Activated CD8-positive, alpha-beta T cell treated with anti-CD3 and anti-CD28 coated beads, Interleukin-2, amount 10 ng/mL, durations not matched to agents 7 days and 5 days (primary cell): ENCODE measurements at places on chromosomes 12 and 14. TPM values are rescaled to one million over a fixed set of nuclear protein-coding genes. Genes with fewer than 3 reads are reported as not detected.

- no peaks in the 10 kb centered on the region for H3K36me3 ChIP-seq
- H3K27me3 ChIP-seq, result no peaks in the 10 kb centered on the region
- no peak overlapping the region for H3K27ac ChIP-seq
- H3K4me3 ChIP-seq, result no peak overlapping the region
Observed at GRCh38 chr14:43729143-43729542, 777.9 kb downstream of the FSCB start.

DNA sequence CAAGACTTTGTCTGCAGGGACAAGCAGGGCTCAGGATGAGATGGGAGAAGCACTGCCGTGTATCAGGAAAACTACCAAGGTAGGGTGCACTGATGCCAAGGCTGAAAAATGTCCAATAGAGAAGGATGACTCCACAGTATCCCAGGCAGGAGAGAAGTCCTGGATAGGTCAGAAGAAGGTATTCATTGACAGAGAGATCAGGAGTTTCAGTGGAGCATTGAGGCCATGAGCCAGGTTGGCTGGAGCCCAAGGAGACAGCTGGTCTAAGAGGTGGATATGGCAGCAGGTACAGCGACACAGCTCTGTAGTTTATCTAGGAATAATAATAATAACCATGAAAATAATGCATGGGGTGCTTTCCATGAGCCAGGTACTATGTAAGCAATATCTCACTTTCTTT, 180.9 kb downstream of the EXOC5 start:
- no peak for DNase-seq
- H3K27me3 ChIP-seq, result no peaks in the 10 kb centered on the region
- H3K4me3 ChIP-seq, result no peak overlapping the region

- H3K27ac ChIP-seq, result no peak overlapping the region
- no peaks in the 10 kb centered on the region for H3K4me1 ChIP-seq
- H3K27me3 ChIP-seq, result no peaks in the 10 kb centered on the region
- no peak overlapping the region for H3K4me3 ChIP-seq
Observed at GRCh38 chr12:116744766-116745165, 6.7 kb downstream of the RNFT2 start.

DNA sequence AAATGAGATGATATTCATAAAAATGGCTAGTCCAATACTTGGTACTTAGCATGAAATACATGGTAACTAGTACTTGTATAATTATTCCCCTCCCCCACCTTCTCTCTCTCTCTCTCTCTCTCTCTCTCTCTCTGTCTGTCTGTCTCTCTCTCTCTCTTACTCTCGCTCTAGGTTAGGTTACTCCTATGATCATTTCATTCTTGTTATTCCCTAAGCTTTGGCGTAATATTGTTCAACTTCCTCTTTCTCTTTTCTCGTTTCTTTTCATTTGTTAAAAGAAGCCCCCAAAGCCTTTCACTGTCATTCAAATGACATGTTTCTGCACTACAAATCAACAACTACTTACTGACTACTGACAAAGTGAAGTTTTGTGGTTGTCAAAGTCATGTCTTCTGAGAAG, 89.8 kb downstream of the GRIP1 start:
- H3K4me1 ChIP-seq, result no peaks in the 10 kb centered on the region
- DNase-seq, result no peak
- H3K4me3 ChIP-seq, result no peak overlapping the region
- no peaks in the 10 kb centered on the region for H3K36me3 ChIP-seq
- H3K27ac ChIP-seq, result no peak overlapping the region

DNA sequence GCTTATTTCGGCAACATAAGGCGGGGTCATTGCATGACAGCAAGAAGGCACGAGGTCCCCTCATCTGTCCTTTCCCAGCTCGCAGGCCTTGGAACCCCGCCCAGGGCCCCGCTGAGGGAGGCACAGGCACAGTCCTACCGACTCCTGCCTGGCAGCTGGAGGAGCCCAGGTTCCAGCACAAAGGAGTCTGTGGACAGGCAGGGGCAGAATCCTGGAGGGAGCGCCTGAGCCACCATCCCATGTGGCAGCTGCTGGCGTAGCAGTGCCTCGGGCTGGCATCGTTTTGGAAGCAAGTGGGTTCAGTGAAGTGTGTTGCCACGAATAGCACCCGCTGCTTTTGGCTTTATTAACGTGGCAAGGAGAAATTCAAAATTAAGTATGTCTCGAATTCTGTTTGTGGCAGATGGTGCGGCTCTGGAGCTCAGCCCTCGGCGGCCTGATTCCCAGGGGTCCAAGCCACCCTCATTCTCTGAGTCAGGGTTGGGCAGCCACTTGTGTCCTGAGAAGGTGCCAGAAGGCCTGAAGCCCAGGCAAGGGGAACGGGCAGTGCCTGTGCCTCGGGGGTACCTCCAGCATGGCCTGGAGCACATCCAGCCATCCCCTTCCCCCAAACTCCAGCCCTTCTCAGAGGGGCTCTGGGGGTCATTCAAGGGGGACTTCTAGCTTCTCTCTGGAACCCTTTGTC, 35.9 kb downstream of the SLC8B1 start:
- H3K27me3 ChIP-seq, result no peaks in the 10 kb centered on the region
- DNase-seq, result no peak
- H3K27ac ChIP-seq, result no peak overlapping the region
- H3K4me1 ChIP-seq, result peaks cover 20% of the 10 kb centered on the region
- no peak overlapping the region for H3K4me3 ChIP-seq
- H3K36me3 ChIP-seq, result peaks cover 24% of the 10 kb centered on the region

DNA sequence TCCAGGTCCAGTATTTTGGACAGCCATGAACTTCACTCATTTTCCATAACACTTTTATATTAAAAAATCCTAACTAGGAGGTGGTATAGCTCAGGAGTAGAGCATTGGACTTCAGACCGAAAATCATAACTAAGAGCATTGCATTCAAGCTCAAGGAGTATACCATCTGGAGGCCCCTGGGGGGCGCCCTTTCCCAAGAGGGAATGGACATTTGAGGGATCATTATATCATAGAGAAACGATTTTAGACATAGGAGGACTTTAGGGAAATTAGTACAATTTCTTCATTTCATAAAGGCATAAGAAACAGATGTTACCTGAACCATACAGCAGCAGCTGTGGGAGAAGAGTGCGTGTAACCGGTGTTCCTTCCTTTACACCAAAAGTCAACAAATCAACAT, 5.2 kb upstream of the ATG14 start:
- peaks cover 13% of the 10 kb centered on the region for H3K4me1 ChIP-seq
- peak; percentile 35 for DNase-seq
- peaks cover 5% of the 10 kb centered on the region for H3K27me3 ChIP-seq
- H3K4me3 ChIP-seq, result no peak overlapping the region
- H3K27ac ChIP-seq, result no peak overlapping the region
- no peaks in the 10 kb centered on the region for H3K36me3 ChIP-seq

DNA sequence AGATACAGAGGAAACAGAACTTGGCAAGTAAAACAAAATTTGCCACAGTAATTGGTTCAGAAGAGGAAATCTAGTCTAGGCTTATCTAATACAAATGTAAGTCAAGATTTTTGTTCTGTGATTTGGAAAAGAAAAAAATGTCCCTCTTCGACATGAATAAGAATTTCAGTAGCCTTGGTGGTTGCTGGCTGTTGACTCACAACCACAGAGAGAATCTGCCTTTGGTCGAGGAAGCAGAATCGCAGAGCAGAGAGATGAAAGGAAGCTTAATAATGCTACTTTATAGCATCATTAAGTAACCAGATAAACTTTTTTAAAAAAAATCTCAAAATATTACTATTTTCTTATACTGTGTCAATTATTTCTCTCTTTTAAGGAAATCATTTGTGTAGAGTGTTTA, 1096.6 kb downstream of the FLRT2 start:
- no peaks in the 10 kb centered on the region for H3K36me3 ChIP-seq
- no peak for DNase-seq

- no peak overlapping the region for H3K27ac ChIP-seq
- H3K4me1 ChIP-seq, result no peaks in the 10 kb centered on the region
Observed at GRCh38 chr12:132366341-132366861, 37.0 kb upstream of the GALNT9 start.

- H3K4me3 ChIP-seq, result no peak overlapping the region
- peaks cover 18% of the 10 kb centered on the region for H3K27me3 ChIP-seq
- peak; percentile 78 for DNase-seq
- no peak overlapping the region for H3K27ac ChIP-seq
- H3K4me1 ChIP-seq, result peaks cover 24% of the 10 kb centered on the region
Observed at GRCh38 chr12:66860752-66861750, 182.2 kb upstream of the GRIP1 start.

DNA sequence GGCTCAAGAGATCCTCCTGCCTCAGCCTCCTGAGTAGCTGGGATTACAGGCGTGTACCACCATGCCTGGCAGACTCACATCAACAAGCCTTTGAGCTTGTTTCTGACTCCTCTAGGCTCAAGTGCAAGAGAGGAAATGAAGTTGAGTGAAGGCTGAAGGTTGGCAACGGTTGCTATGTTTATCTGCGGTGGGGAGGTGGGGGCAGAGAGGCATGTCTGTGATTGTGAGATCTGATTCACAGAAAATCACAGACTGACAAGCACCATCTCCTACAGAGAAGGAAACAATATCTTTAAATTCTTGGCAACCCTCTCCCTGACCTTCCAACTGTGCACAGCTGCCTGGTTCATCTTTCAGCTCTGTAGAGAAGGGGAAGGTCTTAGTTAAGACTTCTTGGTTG, 22.1 kb upstream of the NINJ2 start:
- peaks cover 37% of the 10 kb centered on the region for H3K4me1 ChIP-seq
- peaks cover 2% of the 10 kb centered on the region for H3K36me3 ChIP-seq
- peak overlapping the region; percentile 94 for H3K27ac ChIP-seq
- H3K27me3 ChIP-seq, result no peaks in the 10 kb centered on the region

DNA sequence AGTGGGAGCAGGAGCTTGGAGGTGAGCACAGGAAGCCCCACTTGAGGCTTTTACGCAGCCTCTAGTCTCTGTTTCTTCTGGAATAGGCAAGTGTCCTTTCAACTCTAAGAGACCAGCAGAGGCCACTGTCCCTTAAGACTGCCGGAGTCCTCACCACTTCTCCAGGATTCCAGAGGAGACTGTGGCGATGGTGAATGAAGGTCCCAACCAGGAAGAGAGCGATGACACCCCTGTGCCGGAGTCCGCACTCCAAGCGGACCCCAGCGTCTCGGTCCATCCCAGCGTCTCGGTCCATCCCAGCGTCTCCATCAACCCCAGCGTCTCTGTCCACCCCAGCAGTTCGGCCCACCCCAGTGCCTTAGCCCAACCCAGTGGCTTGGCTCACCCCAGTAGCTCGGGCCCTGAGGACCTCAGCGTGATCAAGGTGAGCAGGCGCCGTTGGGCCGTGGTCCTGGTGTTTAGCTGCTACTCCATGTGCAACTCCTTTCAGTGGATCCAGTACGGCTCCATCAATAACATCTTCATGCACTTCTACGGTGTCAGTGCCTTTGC, 442 bp downstream of the FLVCR2 start:
- no peak for DNase-seq
- no peaks in the 10 kb centered on the region for H3K36me3 ChIP-seq
- H3K4me1 ChIP-seq, result peaks cover 18% of the 10 kb centered on the region
- peak overlapping the region; percentile 77 for H3K4me3 ChIP-seq
- H3K27ac ChIP-seq, result no peak overlapping the region

DNA sequence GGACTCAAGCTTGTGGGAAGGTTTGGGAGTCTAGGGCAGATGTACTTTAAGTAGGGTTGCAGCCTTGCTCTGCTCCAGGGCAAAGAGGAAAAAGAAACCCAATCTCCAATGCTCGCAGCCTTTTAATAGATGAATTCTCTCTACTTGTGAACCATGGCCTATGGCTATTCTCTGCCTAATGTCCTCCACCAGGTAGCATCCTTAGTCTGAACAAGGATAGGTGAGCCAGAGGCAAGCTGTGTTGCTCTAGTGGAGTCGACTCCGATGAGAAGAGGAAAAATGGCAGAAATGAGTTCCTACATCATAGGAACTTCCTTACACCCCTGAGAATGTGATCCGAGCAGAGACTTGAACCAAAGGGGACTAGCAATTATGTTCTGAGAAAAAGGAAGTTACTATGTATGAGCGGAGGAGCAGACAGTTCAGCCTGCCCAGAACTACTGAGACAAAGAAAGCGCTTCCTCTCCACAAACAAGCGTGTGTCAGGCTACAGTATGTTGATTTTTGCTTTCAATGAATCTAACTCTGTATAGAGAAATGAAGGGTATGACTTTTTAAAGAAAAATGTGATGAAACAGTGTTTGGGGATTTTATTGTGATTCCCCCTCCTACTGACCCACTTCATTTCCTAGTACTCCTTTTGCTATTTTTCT, 153.6 kb upstream of the ARID2 start:
- H3K27ac ChIP-seq, result no peak overlapping the region
- H3K27me3 ChIP-seq, result peaks cover 4% of the 10 kb centered on the region
- no peaks in the 10 kb centered on the region for H3K36me3 ChIP-seq
- H3K4me1 ChIP-seq, result peaks cover 10% of the 10 kb centered on the region

DNA sequence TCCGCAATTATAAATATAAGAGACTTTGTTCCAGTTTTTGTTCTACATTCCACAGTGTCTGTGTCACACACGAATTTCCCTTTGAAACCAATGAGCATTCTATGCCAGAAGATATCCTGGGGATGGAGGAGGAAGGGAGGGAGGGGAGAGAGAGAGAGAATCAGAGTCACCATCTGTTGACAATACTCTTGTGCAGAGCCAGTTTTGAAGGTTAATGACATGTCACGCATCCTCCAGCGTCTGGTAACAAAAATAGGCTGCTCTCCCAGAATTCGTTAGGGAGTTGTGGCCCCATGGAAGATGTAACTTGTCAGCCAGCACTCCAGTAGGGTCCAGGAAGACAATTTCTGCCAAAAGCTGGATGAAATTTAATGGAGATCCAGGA, 213.5 kb upstream of the KRR1 start:
- H3K36me3 ChIP-seq, result peaks cover 7% of the 10 kb centered on the region
- no peak overlapping the region for H3K27ac ChIP-seq
- H3K4me3 ChIP-seq, result no peak overlapping the region
- H3K27me3 ChIP-seq, result peaks cover 4% of the 10 kb centered on the region
- no peak for DNase-seq

- H3K4me3 ChIP-seq, result no peak overlapping the region
- no peaks in the 10 kb centered on the region for H3K27me3 ChIP-seq
- no peaks in the 10 kb centered on the region for H3K36me3 ChIP-seq
- DNase-seq, result no peak
- no peaks in the 10 kb centered on the region for H3K4me1 ChIP-seq
Observed at GRCh38 chr12:126706300-126706699, 1560.7 kb upstream of the TMEM132C start.

ANKS1B gene
- total RNA-seq, result not detected

MARS1 gene
- 275 TPM for total RNA-seq

ALDH2 gene
- 0.29 TPM for total RNA-seq

MMP19 gene
- not detected for total RNA-seq

ALDH1L2 gene
- total RNA-seq, result 0.18 TPM

TFCP2 gene
- total RNA-seq, result 34.5 TPM
